ENCODE measurements at places on chromosomes 11 and 22. TPM values are rescaled to one million over a fixed set of nuclear protein-coding genes. Genes with fewer than 3 reads are reported as not detected.

DNA sequence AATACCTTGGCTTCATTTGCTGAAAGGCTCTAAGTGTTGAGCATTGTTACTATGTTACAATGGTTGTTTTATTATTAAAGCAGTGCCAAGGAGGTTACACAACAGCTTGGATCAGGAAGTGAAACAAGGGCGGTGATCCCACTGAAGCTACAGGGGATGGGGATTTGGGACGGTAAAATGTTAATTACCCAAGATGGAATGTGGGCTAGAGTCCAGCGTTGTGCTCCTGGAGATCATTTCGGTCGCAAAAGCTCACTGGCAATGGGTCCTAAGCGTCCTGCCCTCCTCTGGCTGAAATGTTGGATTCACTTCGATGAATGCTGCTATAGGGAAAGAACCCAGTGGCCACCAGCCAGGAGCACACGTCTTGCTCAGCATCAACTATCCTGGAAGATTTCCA, 48.3 kb downstream of the FAM83F start:
- no peak for DNase-seq

DNA sequence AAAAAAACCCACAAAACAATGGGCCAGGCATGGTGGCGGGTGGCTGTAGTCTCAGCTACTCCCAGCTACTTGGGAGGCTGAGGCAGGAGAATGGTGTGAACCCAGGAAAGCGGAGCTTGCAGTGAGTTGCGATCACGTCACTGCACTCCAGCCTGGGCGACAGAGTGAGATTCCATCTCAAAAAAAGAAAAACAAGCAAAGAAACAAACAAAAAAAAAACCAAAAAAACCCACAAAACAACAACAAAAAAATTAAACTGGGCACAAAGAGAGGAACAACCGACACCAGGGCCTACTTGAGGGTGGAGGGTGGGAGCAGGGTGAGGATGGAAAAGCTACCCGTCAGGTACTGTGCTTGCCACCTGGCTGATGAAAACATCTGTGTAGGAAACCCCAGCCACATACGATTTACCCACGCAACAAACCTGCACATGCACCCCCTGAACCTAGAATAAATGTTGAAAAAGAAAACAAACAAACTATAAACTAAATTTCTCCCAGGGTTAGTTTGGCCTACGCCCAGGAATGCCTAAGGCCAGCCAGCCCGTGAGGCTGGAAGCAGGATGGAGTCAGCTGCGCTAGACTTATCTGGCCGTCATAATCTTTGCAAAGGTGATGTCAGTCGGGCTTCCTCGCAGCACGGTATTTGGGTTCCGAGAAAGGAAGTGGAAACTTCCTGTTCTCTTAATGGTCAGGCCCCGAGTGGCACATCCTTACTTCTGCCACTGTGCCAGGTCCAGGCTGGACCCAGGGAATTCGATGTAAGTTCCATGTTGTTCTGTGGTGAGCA, 21.9 kb upstream of the CYB5R3 start:
- no peak for DNase-seq

DNA sequence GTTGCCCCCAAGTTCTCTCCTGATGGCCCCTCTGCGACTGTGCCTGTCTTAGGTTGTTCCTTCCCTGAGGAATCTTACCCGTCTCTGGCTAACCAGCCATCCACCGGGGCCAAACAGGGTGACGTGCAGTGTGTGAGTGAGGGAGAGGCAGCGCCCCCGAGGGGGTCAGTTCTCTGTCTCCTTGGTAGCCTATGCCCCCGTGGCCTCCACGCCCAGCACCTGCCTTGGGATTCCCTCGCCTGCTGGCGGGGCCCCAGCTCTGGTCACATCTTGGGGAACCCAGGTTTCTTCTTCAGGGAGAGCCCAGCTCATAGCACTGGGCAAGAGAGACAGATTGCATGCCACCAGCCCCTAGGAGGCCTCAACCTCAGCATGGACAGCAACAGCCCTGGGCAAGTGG, 5.8 kb downstream of the NXF1 start:
- no peak for DNase-seq

- no peak for DNase-seq
These were observed 8.0 kb downstream of the TTC17 start for GRCh38 chr11:43366677-43367076.

- peak; percentile 59 for DNase-seq
These were observed 35.0 kb upstream of the PRAME start for GRCh38 chr22:22593964-22594656.

DNA sequence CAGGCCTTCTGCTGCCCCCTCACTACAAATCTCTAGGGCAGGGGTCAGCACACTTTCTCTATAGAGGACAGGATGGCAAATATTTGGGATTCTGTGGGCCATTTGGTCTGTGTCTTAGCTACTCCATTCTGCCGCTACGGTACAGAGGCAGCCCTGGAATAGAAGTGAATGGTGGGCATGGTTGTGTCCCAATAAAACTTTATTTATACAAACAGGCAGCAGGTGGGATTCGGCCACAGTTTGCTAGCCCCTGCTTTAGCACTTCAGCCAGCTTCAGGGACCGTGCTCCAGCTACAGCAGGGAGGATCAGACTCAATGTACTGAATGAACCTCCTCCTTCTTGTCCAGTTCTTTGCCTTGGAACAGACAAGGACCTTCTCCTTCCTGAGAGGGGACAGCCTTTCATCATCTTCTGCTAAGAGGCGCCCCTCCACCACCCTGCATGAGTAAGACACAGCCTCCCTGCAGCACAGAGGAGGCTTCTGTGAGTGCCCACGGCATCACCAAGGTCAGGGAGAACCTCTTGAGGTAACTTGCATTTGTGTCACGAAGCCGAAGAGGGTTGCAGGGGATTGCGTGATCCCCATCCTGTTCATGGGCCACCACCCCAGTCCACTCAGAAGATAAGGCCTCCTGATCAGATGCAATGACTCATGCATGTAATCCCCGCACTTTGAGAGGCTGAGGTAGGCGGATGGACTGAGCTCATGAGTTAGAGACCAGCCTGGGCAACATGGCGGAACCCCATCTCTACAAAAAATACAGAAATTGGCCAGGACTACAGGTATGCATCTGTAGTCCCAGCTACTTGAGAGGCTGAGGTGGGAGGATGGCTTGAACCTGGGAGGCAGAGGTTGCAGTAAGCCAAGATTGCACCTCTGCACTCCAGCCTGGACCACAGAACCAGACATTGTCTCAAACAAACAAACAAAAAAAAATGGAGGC, 4.6 kb downstream of the C11orf24 start:
- DNase-seq, result no peak

GRCh38 chr22:17613280-17613679, 15.3 kb downstream of the ATP6V1E1 start:
- no peak for DNase-seq

GRCh38 chr11:64151337-64151736, 14.6 kb downstream of the MACROD1 start:
- no peak for DNase-seq

GRCh38 chr11:69380451-69380901, 86.5 kb downstream of the MYEOV start:
- no peak for DNase-seq

DNA sequence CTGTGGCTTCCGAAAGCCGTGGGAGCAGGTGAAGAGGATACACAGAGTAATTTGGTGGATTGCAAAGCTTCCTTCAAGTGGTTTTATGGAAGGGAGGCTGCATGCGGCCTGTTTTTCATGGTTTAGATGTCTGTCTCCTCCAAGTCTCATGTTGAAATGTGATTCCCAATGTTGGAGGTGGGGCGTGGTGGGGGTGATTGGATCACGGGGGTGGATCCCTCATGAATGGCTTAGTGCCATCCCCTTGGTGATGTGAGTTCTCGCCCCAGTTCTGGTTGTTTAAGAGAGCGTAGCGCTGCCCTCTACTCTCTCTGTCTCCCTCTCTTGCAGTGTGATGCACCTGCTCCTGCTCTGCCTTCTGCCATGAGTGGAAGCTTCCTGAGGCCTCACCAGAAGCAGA, 247.8 kb upstream of the B3GAT1 start:
- no peak for DNase-seq

- no peak for DNase-seq
These were observed 51.1 kb downstream of the LIF start for GRCh38 chr22:30195245-30196140.

DNA sequence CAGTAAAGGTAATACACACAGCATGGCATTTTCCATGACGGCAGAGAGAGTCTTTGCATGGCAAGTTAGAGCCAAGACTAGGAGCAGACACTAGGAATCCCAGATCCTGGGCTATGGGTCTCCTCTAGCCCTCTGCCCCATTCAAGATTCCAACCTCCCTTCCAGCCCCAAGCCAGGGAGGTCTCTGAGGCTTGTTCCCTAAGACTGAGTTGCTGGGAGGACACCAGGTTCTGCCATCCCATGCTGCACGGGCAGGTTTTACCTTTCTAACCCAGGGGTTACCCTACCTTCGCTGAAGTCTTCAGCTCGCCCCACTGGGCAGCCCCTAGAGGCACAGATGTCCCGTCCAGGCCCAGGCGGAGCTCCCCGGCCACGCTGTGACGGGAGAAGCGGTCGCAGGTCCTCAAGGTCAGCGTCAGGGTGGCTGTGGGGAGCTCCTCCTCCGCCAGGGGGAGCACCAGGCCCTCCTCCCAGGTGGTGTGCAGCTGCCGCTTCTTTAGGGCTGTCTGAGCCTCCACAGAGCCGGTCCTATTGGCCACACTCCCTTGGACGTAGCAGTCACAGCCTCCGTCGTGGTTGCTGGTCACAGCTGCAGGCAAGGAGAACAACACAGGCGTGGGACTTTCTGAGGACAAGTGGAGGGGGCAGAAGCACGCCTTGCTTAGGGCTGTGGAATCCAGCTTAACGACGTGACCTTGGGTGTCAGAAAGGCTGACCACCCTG, 33.8 kb downstream of the SYT13 start:
- no peak for DNase-seq

DNA sequence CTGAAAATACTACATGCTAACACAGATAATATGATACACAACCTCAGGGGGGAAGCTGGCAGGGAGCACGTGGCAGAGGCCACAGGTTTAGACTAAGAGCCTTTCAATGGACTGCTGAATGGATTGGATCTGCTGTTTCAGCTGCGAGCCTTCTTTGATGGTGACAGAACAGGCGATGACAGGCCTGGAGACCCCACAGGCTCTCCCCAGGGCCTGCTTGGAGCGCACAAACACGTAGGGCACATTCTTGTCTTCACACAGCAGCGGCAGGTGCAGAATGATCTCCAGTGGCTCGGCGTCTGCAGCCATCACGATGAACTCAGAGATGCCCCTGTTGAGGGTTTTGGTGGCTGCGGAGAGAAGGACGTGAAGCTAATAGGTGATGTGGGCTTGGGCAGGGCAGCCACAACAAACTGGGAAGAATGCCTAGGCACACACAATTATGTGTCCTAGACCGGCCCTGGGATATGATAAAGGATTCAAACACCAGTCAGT, 13.8 kb downstream of the SNU13 start:
- no peak for DNase-seq

DNA sequence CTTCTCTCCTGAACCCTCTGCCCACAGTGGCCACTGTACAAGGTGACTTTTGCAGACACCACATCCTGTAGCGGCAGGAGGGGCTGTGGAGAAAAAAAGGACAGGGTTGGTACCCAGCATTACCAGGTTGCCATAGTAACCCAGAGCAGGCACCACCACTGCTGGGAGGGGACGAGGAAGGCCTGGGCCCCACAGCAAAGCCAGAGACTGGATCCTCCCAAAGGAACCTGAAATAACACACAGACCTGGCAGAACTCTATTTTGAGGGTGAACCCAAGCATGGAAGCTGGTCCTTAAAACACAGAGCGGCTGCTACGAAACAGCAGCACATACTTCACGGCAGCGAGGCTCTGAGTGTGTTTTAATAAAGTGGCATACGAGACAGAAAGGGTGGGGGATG, 380.6 kb downstream of the CTTN start:
- no peak for DNase-seq

- no peak for DNase-seq
These were observed 56.1 kb upstream of the RBFOX2 start for GRCh38 chr22:36084717-36085116.

Gene OR2AG1
- not detected for polyA plus RNA-seq

Gene RNF141
- 18.6 TPM for polyA plus RNA-seq

Gene CEP126
- 0.71 TPM for polyA plus RNA-seq

Gene FOLR2
- not detected for polyA plus RNA-seq

Gene UPB1
- not detected for polyA plus RNA-seq

Gene PAMR1
- polyA plus RNA-seq, result not detected

Gene DCDC1
- polyA plus RNA-seq, result not detected

Data from CD4-positive, alpha-beta memory T cell (primary cell).